Stimulated activated CD8-positive, alpha-beta memory T cell treated with anti-CD3 and anti-CD28 coated beads, Interleukin-2, amount 100 ng/mL, for 48 hours (primary cell): ENCODE measurements at places on chromosomes 1 and 21.

DNA sequence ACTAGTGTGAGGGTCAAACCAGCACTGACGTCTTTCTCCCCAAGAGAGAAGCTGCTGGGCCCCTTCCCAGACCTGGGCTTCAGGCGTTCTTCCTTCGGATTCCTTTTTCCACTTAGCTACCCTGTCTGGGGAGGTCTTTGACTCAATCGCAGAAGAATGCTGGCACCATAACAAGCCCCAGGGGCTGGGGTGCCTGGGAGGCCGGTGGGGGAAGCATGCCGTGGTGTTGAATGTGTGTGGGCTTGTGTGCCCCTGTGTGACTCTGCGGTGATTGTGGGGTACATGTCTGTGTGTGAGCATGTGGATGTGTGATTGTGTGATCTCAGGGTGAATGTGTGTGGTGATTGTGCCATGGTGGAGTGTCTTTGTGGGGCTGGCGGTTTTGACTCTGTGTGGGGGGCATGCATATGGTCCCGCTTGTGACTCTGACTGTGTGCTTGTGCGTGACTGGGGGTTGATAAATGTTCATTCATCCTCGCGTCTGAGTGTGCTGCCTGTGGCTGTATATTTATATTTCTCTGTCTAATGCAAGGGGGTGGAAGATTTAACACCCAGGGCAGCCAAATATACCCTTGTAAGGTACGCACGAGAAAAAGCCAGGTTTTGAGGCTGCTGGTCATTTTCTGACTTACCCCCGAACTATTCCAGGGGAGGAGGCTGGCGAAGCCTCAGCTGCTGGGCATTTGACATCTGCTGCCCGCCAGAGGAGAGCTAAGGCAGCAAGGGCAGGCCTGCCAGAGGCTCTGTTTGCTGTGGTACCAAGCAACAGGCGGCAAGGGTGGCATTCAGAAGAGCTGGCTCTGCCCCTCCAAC is 1.1 kb upstream of the SYNC start:
- DNase-seq = no peak

DNA sequence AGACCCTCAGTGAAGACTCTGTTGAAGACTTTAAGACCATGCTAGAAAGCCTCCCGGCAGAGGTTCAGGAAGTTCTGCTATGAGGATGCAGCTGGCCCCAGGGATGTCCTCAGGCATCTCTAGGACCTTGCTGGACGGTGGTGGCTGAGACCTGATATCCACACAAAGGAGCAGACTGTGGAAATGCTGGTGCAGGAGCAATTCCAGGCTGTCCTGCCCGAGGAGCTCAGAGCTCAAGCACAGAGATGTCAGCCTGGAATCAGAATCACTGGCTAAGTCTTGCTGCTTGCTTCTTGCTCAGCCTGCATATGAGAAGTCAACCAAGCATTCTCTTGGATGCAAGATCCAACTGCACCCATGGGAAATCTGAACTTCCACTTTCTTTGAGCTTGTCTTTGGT is 22.0 kb upstream of the CDC42 start:
- no peak for DNase-seq

- no peak for DNase-seq
These were observed 40.0 kb upstream of the CITED4 start for GRCh38 chr1:40901886-40902852.

GRCh38 chr1:2251363-2251762 is 23.2 kb downstream of the SKI start:
- DNase-seq = no peak

DNA sequence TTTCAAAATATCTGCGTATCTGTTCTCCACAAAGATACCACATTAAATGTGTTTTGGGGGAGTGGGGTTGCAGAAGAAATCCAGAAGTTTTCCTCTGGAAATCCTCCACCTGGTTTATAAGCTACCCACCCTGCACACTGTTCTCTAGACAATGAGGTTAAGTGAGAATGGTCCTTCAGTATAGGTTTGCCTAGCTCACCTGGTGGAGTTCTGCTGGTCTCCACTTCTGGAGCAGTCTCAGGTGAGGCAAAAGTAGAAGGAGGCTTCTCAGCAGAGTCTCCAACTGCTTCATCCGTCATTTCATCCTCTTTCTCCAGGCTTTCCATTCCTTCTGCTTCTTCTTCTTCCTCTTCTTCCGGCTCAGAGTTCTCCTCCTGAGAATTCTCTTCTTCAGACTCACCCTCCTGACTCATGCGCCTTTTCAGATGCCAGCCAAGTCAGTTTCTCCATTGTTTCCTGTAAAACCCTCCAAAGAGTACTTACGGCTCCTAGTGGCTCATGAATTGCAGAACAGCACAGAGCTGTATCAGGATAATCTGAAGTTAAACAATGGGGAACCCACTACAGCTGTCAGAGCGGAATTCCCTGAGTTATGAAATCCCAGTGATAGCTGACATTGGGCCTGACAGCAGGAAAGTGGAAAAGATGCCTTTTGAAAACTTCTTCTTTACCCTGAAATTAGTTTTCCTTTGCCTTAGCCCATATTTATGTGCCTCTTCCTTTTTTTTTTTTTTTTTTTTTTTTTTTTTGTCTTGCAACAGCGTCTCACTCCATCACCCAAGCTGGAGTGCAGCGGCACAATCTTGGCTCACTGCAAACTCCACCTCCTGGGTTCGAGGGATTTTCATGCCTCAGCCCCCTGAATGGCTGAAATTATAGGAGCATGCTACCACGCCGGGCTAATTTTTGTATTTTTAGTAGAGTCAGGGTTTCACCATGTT is 38.5 kb downstream of the MSTO1 start:
- DNase-seq = no peak

GRCh38 chr1:16092097-16092922 is 18.9 kb upstream of the FAM131C start:
- DNase-seq = no peak

DNA sequence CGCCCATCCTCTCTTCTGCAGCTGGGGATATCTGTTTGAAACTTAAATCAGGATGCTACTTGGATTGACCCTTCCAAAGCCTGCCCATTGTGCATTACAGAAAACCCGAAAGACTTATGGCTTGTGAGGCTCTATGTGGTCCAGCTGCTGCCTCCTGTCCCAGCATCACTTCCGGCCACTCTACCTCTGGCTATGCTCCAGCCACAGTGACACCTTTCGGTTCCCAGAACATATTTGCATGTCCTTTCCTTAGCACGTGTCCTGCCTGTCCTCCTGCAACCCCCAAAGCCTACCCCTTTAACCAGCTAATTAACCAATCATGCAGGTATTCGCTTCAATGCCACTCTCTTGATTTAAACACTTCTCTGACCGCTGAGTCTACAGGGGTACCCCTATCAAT is 167.6 kb downstream of the PRDM2 start:
- no peak for DNase-seq

DNA sequence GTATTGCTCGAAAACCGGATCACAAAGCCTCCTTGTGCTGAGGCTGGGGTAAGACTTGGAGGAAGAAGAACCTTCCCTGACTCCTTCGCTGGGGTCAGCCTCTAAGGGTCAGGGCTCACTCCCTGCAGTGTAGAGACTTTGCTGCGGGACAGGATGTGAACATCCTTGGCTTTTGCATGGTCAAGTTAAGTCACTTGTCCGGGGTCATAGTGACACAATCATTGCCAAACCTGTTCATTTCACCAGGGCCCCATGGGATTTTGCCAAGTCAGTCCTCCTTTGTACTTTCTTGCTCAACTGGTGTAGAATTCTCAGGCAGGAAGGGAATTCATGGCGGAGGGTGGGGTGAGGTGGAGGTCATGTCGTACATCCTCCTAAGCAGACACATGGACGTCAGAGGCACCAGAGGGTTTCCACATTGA is 24.7 kb upstream of the IL10 start:
- DNase-seq = no peak

DNA sequence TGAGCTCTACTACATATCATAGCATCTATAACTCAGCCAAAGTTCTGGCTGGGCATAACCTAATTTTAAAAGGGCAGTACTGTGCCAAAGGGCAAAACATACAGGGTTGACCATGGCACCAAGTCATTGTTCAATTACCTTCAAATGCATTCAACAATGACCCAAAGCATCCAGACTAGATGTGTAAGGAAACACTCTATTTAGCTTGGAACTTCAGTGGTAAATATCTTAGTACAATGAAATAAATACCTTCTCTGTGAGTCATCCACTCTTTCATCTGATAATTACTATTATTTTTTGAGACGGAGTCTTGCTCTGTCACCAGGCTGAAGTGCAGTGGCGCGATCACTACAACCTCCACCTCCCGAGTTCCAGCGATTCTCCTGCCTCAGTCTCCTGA is 70.0 kb downstream of the NVL start:
- no peak for DNase-seq
